Ovary (tissue), 10 donors: ENCODE measurements at places on chromosomes 12 and 14.

GRCh38 chr14:88937706-88938105, 113.3 kb downstream of the TTC8 start:
- DNase-seq = no peak

GRCh38 chr12:82800185-82800584, 113.5 kb downstream of the TMTC2 start:
- DNase-seq = no peak

- no peak for DNase-seq
Observed at GRCh38 chr14:83260751-83261150, 1727.1 kb upstream of the SEL1L start.

- no peak for DNase-seq
Observed at GRCh38 chr12:19572920-19573558, 133.7 kb downstream of the AEBP2 start.

GRCh38 chr12:62813031-62813829, 121.7 kb downstream of the PPM1H start:
- DNase-seq = peak; percentile 61

- peak; percentile 45 for DNase-seq
Observed at GRCh38 chr12:131007031-131007739, 53.5 kb downstream of the ADGRD1 start.

GRCh38 chr12:46371718-46372543, 642 bp downstream of the SLC38A2 start:
- peak; percentile 60 for DNase-seq

DNA sequence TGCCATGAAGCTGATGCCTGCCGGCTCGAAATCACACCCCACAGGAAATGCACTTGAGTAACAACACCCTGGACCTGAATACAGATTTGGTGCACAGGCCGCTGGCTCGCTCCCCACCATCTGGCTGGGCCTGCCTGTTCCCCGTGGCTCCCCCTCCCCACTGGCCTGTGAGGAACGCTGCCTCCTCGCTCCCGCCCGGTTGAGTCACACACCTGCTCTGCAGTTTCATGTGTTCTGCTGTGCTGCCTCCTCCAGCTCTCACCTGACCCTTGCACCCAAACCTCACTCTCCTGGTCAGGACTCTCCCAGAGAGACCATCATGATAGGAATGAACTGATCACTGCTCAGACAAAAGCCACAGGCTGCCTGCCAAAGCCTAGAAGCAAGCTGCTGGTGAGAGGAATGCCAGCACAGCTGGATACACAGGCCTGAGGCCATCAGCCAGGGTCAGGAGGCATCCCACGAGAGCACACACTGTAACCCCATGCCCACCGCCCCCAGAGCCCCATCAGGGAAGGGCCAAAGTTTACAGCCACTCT, 3.8 kb upstream of the SIVA1 start:
- no peak for DNase-seq

- DNase-seq = no peak
Observed at GRCh38 chr12:79681008-79681590, 9.7 kb downstream of the PAWR start.

- no peak for DNase-seq
Observed at GRCh38 chr12:128684352-128684751, 139.4 kb downstream of the SLC15A4 start.

DNA sequence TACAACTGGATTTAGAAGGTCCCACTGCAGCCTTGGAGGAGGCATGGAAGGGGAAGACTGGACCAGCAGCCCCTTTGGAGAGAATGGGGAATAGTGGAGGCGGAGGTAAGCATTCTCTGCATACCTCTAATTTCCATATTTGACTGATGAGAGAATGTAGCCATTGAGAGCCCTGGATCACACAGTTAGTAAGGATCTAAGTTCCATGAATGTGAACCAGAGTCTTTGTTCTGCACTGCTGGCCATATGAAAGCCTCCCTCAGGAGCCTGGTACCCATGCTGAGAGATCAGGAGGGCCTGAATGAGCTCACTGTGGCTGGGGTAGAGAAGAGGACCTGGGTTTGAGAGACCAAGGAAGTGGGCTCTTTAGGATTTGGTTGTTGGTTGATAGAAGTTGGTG, 192.1 kb downstream of the TMEM132C start:
- DNase-seq = no peak

DNA sequence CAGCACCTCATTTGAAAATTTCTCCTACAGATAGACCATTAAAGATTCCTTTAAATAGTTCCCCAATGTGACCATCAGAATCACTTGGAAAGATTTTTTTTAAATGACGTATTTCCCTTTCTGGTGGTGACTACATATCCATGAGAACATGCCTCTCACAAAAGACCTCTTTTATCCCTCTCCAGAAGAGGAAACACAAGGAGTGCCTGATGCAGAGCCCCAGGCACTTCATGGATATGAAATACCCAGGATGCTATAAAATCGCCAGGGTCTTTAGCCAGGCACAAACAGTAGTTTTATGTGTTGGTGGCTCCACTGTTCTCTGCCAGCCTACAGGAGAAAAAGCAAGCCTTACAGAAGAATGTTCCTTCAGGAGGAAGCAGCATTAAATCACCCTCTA, 97.1 kb downstream of the ETNK1 start:
- DNase-seq = no peak

DNA sequence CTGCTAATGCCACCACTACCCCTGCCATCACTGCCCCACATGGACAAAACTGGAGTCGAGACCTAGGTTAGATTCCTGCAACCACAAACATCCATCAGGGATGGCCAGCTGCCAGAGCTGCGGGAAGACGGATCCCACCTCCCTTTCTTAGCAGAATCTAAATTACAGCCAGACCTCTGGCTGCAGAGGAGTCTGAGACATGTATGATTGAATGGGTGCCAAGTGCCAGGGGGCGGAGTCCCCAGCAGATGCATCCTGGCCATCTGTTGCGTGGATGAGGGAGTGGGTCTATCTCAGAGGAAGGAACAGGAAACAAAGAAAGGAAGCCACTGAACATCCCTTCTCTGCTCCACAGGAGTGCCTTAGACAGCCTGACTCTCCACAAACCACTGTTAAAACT, 7.1 kb upstream of the OAS2 start:
- DNase-seq = no peak

GRCh38 chr14:68880581-68881105, 87.8 kb upstream of the ZFP36L1 start:
- no peak for DNase-seq

GRCh38 chr12:45547822-45548221, 181.7 kb upstream of the ARID2 start:
- DNase-seq = no peak
